ENCODE measurements at places on chromosomes 7 and 10.

GRCh38 chr7:95608359-95609173, 12.2 kb upstream of the PDK4 start:
- no peak for DNase-seq

DNA sequence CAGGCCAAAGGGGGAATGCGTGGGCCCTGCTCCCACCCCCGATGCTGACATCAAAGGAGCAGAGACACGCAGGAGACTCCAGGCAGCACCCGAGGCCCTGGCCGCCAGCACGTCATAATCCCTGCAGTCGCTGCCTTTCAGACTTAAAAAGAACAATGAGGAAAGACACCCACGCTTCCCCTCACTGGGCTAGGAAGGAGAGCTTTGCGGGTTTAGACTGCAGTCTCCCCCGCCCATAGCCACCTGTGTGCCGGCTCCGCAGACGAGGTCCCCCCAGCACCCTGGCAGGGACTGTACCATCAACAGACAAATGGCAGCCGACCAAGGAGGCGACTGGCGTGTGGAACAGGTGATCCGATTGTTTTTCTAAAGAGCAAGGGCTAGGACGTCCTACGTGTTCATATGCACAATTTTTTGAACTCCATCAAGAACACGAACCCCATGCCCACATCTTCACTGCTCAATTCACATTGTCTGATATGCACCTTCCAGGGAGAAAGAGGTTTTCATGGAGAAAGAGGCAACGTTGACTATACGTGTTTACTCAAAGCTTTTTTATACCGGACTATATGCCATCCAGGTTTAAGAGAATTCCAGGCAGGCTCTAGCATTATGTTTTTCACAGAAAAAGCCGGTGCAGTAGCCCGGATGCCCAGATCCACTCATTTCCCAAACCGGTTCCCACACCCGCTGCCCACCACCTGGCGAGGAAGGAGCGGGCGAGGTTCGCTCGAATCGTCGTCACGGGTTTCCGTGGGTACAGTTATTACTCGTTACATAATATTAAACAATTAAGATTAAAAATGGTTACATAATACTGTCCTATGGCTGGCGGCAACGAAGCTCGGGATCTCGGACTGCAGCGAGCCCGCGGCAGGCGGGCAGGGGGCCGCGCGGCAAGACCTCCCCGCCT, 1.1 kb downstream of the GRB10 start:
- no peak for DNase-seq

- no peak for DNase-seq
Observed at GRCh38 chr10:102702742-102703141, 11.5 kb downstream of the ARL3 start.

DNA sequence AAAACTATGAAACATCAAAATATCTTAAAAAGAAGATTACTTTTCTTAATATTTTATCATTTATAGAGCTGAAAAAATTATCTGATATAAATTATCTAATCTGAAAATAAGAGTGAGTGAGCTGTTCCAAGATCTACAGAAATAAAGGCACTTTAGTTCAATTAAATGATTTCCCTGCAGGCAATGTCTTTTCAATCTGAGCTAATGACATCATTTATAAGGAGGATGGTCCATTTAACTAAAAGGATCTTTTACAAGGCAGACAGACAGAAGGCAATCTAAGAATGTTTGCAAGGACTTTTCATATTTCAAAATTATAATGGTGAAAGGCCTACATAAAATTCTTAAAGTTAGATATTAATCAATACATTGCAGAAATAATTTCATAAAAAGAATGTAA, 71.8 kb downstream of the SKAP2 start:
- DNase-seq = no peak

DNA sequence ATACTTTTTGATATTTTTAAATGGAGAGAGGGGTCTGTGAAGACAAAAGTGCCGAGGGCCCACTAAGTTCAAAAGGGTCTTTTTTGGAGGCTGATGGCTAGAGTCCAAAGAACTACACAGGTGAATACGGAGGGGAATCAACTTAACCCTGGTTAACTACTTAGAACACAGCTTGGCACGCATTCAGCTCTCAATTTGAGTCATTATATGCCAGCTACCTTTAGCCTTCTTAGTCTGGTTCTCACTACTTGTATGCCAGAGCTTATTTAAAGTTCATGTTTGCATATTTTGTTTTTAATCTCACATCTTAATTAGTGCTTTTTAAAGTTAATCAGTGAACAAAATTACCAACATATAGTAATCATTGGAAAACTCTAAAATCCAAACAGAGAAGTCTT, 80.8 kb downstream of the VWDE start:
- DNase-seq = no peak

DNA sequence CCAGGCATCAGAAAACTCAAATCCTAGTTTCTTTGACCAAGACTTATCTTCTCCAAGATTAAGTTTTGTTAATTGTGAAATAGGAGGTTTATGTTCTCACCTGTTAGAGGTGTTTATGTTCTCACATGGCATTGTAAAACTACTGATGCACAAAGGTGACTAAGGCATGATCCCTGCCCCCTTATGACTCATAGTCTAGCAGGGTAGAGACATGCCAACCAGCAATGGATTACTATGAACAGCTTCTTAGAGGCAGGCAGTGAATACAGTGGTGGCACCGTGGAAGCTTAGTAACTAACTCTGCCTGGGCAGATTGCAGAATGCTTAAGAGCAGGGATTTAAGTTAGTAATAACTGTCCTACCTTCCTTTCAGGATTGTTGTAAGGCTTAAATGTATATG, 400.9 kb downstream of the SORCS3 start:
- DNase-seq = no peak

GRCh38 chr7:23335621-23336020, 36.5 kb downstream of the MALSU1 start:
- no peak for DNase-seq

DNA sequence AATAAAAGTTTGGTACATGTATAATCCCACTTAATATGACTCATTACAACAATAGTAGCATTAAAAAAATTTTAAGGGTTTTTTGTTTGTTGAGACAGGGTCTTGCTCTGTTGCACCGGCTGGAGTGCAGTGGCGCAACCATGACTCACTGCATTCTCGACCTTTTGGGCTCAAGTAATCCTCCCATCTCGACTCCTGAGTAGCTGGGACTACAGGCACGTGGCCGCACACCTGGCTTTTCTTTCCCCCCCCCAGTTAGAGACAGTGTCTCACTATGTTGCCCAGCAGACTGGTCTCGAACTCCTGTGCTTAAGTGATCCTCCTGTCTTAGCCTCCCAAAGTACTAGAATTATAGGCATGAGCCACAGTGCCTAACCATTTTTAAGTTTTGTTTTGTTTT, 40.7 kb downstream of the KMT2C start:
- no peak for DNase-seq

DNA sequence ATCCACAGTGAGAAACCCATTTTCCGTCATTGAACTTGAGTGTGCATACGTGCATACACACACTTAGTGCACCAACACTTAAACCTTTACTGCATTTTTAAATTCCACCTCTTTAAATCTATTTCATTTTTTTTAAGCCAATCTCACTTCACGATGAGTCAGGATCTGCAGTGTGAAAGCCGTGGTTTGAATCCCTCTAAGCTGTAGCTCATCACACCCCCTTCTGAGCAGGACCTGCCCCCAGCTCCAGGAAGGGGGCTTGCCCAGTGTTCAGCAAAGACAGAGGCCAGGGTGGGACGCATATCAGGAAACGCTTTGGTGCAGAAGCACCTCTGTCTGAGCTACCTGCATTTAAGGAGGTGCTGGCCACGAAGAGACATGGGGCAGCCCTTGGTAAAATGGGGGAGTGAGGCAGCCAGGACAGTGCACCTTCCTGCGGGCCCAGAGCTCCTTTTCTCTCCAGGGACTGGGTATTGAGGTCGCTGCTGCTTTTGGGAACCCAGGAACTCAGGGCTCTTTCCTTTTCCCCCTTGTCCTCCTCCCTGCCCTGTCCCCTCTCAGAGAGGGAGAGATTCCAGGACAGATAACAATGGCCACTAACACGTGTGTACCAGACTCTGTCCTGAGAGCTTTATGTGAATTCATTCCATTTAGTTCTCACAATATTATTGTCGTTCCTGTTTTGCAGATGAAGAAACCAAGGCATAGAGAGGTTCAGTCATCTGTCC, 21.7 kb downstream of the ZNF316 start:
- no peak for DNase-seq

DNA sequence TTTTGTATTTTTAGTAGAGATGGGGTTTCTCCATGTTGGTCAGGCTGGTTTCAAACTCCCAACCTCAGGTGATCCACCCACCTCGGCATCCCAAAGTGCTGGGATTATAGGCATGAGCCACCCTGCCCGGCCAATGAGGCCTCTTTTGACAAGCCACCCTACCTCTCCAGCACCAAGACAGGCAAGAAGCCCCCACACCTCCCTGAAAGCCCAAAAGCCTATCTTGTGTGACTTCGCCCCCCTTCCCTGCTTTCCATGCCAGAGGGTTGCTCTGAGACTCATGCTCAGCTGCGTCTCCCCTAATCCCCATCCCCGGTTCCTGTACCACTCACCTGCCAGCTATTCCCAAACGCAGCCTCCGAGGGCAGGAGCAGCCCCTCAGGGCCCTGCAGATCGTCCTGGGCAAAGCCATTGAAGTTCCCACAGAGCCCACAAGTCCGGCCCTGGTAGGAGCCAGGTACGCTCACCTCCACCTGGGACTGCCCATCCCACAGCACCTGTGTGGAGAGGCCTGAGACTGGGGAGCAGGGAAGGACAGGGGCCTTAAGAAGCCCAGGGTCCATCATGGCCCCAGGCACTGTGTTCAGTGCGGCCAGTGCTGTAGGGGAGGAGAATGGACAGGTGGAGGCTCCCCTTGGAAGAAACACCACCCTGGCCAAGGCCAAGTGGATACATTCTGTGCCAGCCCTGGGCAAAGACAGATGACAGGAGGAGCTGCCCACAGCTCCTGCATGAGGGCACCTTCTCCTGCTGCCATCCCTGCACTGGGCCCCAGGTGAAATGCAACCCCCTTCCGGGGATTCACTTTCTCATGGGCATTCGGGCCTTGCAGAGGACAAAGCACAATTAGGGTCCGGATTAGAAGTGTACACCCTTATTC, 15.8 kb downstream of the ATP6V1F start:
- DNase-seq = no peak

DNA sequence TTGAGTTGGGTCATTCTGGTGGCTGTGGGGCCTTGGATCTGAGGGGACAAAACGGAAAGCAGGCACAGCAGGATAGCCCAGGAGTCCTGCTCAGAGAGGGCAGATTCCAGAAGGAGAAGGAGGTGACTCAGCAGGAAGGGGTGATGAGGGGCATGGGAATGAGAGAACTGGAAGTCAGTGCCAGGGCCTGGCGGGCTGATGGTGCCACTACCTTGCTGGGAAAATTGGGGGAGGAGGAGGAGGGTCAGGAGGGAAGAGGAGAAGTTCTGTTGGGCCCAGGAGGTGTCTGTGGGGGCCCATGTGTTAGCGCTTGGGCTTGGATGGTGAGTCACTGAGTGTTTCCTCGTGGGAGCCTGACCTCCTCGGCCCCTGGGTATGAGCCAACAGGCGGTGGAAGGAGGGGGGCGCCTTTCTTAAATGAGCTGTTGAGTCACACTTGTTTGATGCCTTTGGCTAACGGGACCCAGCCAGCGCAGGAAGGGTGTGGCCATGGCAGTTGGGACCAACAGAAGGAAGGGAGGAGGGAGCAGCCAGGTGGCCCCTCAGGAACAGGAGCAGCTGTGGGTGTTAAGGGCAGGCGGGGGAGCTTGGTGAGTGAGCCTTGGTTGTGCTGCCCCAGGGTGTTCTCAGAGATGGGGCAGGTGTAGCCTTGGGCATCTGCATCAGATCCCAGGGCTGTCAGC, 130.0 kb upstream of the BTBD16 start:
- DNase-seq = no peak

DNA sequence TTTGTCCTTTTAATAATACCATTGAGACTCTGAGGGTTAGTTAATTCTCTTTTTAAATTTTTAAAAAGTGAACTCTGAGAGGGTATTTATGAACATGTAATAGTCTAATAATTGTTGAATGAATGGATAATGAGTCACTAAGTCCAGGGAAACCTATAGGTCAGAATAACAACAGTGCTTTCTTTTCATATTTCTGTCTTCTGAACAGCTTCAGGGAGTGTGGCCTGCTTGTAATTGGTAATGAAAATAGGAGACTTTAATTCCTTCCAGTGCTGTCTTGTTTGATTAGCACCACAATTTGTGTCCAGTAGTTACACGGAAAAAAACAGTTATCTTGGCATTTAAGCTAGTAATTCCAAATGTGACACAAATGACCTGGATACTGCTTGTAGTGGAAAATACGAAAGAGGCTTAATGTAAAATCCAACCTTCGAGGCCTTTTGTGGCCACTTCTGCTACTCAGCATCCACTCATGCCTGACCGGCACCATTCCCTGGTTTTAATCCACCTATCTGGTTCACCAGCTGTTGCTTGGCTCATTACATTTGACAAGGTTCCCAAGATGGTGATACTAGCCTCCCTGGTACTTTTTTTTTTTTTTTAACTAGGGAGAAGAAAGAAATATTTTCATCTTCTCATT, 149.3 kb upstream of the IMMP2L start:
- DNase-seq = no peak

DNA sequence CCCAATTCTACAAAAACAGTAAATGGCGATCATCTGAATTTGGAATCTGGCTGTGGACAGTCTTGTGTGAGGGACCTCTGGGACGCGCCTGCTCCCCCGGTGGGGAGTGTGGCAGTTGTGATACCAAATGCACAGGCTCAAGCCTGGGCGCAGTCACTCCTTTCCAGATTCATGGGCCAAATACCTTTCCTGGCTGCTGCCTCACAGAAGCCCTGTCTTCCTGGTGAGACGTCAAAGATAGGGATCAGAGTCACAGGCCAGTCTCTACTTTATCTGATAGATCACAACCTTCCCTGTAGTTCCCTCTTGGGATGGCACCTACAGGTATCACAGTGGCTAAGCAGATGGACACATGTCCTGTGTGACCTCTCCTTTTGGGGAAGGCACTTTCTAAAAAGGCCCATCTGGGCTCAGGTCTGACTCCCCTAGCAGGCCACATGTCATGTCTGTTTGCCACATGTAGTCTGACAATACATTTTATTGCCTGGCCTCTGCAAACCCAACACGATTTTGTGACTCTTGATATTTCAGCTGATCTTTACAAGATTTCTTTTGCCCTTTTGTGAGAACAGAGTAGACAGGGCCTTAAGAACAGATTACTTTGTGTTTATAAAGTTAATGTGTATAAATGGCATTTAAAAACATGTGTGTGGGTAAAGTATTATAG, 150.1 kb downstream of the SNX10 start:
- no peak for DNase-seq

DNA sequence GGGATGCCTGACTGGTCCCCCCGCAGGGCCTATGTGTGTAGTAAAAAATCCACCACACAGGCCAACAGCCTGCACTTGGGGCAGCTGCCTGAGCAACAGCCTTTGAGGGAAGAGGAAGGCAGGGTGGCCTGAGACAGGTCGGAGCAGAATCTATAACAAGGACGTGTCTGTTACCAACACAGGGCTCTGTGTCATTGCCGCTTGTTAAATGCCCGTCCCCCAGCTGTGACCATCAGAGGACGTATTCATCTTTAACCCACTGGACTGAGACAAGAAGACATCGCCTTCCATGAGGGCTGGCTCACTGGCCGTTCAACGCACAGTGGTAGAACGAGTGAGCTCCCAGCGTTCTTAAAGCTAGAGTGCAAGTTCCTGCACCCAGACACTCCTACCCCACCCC, 7.8 kb downstream of the PDIA4 start:
- DNase-seq = no peak
